ENCODE measurements at places on chromosomes 1 and 21.

- no peak for DNase-seq
Measured at GRCh38 chr1:4404854-4405590, 249.4 kb upstream of the AJAP1 start.

GRCh38 chr21:45699966-45700365 is 56.4 kb downstream of the PCBP3 start:
- DNase-seq: no peak

- no peak for DNase-seq
Measured at GRCh38 chr1:43381612-43382011, 8.0 kb downstream of the MED8 start.

- no peak for DNase-seq
Measured at GRCh38 chr1:118989006-118989815, 1.1 kb upstream of the TBX15 start.

- peak; percentile 66 for DNase-seq
Measured at GRCh38 chr1:241627453-241628259, 12.5 kb downstream of the CHML start.

DNA sequence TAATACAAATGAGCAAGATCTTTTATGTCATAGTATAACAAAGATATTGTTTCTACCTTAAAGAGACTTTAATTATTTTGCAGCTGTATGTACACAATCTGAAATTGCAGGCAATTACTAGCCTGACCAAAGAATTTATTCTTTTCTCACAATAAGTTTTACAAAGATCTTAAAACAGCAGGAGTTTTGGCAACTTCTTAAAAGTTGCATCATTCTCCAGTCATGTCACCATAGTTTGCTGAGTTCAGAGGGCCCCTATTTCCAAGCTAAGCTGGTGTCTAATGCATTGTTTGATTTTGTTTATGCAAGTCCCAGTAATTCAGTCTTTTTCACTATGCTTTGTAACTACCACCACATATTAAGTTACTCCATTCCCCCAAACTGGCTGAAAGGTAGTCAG is 114.8 kb downstream of the DNAH14 start:
- DNase-seq: no peak

- no peak for DNase-seq
Measured at GRCh38 chr21:38982096-38982495, 176.4 kb downstream of the ETS2 start.

GRCh38 chr1:22861764-22862440 is 110.8 kb downstream of the LACTBL1 start:
- no peak for DNase-seq

DNA sequence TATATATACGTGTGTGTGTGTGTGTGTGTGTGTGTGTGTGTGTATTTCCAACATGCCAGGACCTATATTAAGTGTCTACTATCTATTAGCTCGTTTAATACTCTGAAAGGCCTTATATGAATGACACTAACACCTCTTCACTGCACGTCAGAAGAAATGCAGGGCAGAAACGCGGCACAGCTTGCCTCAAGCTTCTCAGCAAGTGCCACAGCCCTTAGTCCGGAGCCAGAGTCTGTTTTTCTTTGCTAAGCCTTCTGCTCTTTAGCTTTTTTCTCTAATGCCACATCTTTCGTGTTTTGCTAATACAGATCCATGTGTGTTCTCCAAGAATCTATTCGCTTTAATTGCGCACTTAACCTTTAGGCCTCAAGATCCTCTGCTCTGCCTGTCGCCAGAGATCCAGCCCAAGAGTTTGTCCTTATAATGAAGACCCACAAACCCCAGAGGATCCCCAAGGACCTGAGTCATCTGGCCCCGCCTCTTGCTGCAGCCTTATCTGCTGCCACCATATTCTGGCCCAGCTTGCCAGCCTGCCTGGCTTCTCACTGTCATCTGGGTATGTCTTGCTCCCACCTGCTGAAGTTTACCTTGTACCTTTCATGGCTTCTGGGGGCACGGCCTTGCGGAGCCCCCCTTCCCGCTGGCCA is 2.0 kb upstream of the TRIM58 start:
- DNase-seq: peak; percentile 98

GRCh38 chr1:70819231-70819630 is 228.4 kb downstream of the PTGER3 start:
- no peak for DNase-seq
